ENCODE measurements at places on chromosomes 1 and 21. TPM values are rescaled to one million over a fixed set of nuclear protein-coding genes. Genes with fewer than 3 reads are reported as not detected.
A peak's percentile ranks its signal among the peaks of the same experiment; 100 is the strongest.

The FCAMR gene
- total RNA-seq, result not detected

- no peak for DNase-seq
Measured at GRCh38 chr1:88647249-88647645, 36.8 kb upstream of the PKN2 start.

- no peak for DNase-seq
Measured at GRCh38 chr1:43688594-43689000, 18.7 kb upstream of the ST3GAL3 start.

GRCh38 chr1:56390232-56390867 is 189.0 kb downstream of the PLPP3 start:
- no peak for DNase-seq

DNA sequence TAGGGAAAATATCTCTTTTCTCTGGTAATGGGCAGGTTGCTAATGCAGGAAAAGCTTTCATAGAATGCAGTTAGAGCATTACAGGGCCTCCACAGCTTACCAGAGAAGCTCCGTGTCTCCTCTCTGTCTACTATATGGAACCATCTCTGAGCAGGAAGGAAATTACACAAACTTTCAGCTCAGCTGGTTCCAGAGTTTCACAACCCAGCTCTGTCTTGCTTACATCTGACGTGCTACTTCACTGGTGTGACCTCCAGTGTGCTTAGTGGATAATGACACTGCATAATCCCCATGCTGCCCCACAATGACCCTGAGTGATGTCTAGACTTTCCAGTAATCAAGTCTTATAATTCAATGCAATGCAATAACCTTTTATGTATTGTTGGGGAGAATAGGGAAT is 4.3 kb upstream of the FGGY start:
- peak; percentile 41 for DNase-seq

DNA sequence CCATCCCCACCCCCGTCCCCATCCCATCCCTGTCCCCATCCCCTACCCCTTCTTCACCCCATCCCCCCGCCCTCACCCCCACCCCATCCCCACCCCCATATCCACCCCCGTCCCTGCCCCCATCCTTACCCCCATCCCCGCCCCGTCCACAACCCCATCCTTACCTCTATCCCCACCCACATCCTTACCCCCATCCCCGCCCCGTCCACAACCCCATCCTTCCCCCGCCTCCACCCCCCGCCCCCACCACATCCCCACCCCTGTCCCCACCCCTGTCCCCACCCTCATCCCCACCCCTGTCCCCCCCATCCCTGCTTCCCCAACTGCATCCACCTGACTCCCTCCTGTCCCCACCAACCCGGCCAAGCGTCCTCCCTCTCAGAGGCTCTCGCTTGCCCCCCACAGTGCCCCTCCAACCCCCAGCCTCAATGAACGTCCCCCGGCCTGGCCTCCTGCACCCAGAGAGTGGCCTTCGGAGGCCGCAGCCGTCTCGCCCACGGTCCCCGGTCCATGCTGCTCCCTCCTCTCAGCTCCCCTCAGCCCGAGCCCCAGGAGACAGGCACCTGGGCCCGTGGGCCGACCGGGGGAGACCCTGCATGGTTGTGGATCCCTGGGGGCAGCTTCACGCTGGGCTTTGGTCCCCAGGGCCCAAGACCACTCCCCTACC is 25.5 kb upstream of the C1orf159 start:
- DNase-seq, result no peak

DNA sequence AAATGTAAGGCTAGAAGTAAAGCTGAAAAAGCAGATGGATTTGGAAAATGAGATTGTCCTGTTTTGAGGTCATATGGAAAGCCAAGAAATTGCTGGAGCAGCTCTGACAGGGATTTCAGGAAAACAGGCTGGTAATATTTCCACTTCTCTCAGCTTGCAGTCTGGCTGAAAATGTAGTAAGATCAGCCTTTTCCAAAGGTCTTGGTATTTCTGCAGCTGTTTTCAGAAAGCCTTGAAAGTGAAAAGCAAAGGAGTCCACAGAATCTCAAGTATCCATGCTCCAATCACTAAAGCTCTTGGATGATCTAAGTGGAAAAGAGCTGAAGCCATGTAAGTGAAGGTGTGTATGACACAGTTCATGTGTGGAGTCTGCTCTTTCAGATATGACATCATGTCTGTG is 41.6 kb upstream of the APOBEC4 start:
- DNase-seq, result no peak

- DNase-seq, result no peak
Measured at GRCh38 chr1:16018749-16019643, 1.2 kb upstream of the HSPB7 start.

DNA sequence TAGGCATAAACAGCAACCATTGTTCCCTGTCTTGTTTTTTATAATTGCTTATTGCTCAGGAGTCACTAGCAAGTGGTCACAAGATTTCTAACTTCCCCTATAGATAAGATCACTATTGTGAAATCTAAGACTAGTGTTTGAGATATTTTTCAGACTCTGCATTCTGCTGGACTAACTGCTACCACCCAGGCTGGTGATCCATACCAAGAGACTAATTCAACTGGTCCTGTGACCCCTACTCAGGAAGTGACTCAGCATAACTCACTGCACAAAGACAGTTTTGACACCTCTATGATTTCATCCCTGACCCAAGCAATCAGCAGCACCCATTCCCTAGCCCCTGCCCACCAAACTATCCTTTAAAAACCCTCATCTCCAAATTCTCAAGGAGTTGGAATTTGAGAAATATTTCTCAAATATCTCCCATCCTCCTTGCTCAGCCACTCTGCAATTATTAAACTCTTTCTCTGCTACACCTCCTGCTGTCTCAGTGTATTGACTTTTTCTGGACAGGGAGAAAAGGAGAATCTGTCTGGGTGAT is 52.7 kb downstream of the TRIM33 start:
- DNase-seq, result no peak

The KIF21B gene
- 23.3 TPM for total RNA-seq

DNA sequence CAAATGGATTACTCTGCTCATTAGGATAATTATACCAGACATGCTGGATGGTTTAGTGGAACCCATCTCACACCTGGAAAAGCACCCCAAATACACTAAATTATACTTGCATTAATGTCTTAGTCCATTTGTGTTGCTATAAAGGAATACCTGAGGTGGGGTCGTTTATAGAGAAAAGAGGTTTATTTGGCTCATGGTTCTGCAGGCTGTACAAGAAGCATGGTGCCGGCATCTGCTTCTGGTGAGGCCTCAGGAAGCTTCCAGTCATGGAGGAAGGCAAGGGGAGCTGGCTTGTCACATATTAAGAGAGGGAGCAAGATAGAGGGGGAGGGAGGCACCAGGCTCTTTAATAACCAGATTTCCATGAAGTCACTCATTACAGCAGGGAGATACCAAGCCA is 95.6 kb downstream of the MT1HL1 start:
- DNase-seq, result no peak

GRCh38 chr1:181661569-181661968 is 178.3 kb downstream of the CACNA1E start:
- DNase-seq, result no peak

- DNase-seq, result no peak
Measured at GRCh38 chr21:36914244-36915013, 52.0 kb downstream of the HLCS start.

The LRRC38 gene
- total RNA-seq, result 0.79 TPM
